ENCODE measurements at places on chromosomes 16 and 17. TPM values are rescaled to one million over a fixed set of nuclear protein-coding genes. Genes with fewer than 3 reads are reported as not detected.

- no peaks in the 10 kb centered on the region for H3K36me3 ChIP-seq
- no peak for DNase-seq
- H3K4me3 ChIP-seq = peak overlapping the region; percentile 67
- H3K4me1 ChIP-seq = peaks cover 9% of the 10 kb centered on the region
Observed at GRCh38 chr17:44827863-44828262, 2.2 kb downstream of the GJC1 start.

MYL11 gene
- total RNA-seq = not detected

DNA sequence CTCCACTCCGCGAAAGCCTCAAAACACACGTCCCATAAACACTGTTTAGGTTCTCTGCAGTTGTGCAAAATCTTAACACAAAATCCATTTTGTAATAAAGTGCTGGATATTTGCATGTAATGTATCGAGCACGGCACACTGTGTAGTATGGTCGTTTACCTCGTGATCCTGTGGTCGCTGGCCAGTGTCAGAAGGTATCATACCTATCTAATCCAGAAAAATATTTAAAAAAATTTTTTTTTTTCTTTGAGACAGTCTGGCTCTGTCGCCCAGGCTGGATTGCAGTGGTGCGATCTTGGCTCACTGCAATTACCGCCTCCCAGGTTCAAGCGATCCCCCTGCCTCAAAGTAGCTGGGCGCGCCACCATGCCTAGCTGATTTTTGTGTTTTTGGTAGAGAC is 996 bp downstream of the RPL38 start:
- peak overlapping the region; percentile 87 for H3K27ac ChIP-seq
- H3K4me3 ChIP-seq = peak overlapping the region; percentile 78
- peaks cover 47% of the 10 kb centered on the region for H3K4me1 ChIP-seq
- no peak for DNase-seq
- H3K27me3 ChIP-seq = peaks cover 19% of the 10 kb centered on the region

DNA sequence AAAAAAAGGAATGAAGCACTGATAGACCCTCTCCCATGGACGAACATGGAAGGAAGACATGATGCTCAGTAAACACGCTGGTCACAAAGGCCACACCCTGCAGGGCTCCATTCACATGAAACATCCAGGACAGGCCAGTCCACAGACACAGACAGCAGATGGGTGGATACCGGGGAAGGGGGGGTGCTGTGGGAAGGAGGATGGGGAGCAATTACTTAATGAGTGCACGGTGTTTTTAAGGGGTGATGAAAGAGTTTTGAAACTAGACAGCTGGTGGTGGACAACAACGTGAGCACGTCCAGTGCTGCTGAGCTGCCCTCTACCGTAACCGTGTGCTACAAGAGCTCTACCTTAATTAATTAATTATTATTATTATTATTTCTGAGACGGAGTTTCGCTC is 6.0 kb upstream of the SLC16A3 start:
- H3K27me3 ChIP-seq = no peaks in the 10 kb centered on the region
- peaks cover 2% of the 10 kb centered on the region for H3K4me1 ChIP-seq
- DNase-seq = no peak

GRCh38 chr17:40218006-40218739 is 931 bp upstream of the WIPF2 start:
- no peak overlapping the region for H3K4me3 ChIP-seq
- H3K36me3 ChIP-seq = no peaks in the 10 kb centered on the region
- H3K27me3 ChIP-seq = no peaks in the 10 kb centered on the region
- H3K4me1 ChIP-seq = peaks cover 11% of the 10 kb centered on the region

DNA sequence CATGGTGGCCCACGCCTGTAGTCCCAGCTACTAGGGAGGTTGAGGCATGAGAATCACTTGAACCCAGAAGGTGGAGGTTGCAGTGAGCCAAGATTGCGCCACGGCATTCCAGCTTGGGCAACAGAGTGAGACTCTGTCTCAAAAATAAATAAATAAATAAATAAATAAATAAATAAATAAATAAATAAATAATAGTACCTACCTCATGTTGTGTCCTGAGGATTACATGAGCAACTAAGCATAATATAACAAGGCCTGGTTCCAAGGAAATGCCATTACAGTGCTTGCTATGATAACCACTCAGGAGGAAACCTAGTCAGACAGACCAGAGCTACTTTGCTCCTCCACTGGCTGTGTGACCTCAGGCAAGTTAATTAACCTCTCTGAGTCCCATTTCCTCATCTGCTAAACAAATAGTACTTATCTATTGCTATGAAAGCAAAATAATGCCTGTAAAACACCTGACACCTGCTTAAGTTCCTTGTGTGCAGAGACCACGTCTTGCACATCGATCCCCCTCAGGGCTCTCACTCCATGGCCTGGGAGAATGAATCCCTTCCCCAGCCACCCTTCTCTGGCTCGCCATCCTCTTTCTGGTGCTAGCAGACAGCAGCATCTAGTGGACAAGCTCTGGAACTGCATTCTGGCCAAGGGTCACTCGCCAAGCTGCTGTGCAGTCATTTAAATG is 7.5 kb downstream of the EPOP start:
- H3K4me3 ChIP-seq = no peak overlapping the region
- no peaks in the 10 kb centered on the region for H3K4me1 ChIP-seq
- no peak overlapping the region for H3K27ac ChIP-seq
- DNase-seq = peak; percentile 66

DNA sequence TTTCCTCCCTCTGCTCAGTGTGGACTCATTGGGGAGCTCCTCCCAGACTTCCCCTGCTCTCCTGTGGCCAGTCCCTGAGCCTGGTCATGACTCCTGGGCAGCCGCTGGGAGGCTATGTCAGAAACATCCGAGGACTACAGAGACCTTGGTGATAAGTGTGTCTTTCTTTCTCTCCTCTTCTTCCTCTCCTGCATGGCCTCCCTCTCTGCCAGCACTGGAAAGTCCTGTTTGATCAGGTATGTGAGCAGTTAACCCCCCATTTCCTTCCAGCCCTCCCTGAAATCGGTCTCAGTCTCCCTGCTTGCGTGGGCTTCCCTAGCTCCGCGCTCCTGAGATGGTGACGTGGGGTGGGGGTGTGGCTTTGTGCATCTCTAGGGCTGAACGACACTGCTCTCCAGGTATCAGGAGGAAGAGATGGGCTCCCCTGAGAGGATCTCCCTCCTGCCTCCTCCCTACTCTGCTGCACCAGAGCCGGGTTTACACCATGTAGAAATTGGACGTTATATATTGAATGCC is 2.1 kb downstream of the RHBDL3 start:
- no peak for DNase-seq
- H3K36me3 ChIP-seq = no peaks in the 10 kb centered on the region
- no peak overlapping the region for H3K4me3 ChIP-seq
- peaks cover 90% of the 10 kb centered on the region for H3K27me3 ChIP-seq
- H3K27ac ChIP-seq = no peak overlapping the region

CD7 gene
- total RNA-seq = 9.7 TPM

LRRC46 gene
- not detected for total RNA-seq

PYDC1 gene
- not detected for total RNA-seq

GRCh38 chr17:68784431-68784830 is 170.8 kb downstream of the ABCA8 start:
- H3K27ac ChIP-seq = no peak overlapping the region
- H3K36me3 ChIP-seq = no peaks in the 10 kb centered on the region
- no peaks in the 10 kb centered on the region for H3K27me3 ChIP-seq
- DNase-seq = no peak
- no peak overlapping the region for H3K4me3 ChIP-seq

- H3K4me3 ChIP-seq = peak overlapping the region; percentile 60
- peaks cover 20% of the 10 kb centered on the region for H3K4me1 ChIP-seq
- no peak for DNase-seq
- no peaks in the 10 kb centered on the region for H3K27me3 ChIP-seq
- no peaks in the 10 kb centered on the region for H3K36me3 ChIP-seq
Observed at GRCh38 chr16:29963021-29963743, 1.3 kb downstream of the TMEM219 start.

GRCh38 chr17:48593126-48593829 is at the start of gene HOXB5:
Gene HOXB5 (minus strand): TSS chr17:48593779. CDS start chr17:48593682, 97 bp downstream.
- no peak for DNase-seq
- peaks cover 80% of the 10 kb centered on the region for H3K4me1 ChIP-seq
- H3K27ac ChIP-seq = peak within 1 kb of the TSS; percentile 91
- no peaks in the 10 kb centered on the region for H3K36me3 ChIP-seq
- H3K27me3 ChIP-seq = peaks cover 5% of the 10 kb centered on the region
- peak within 1 kb of the TSS; percentile 64 for H3K4me3 ChIP-seq

NPB gene
- total RNA-seq = not detected

DNA sequence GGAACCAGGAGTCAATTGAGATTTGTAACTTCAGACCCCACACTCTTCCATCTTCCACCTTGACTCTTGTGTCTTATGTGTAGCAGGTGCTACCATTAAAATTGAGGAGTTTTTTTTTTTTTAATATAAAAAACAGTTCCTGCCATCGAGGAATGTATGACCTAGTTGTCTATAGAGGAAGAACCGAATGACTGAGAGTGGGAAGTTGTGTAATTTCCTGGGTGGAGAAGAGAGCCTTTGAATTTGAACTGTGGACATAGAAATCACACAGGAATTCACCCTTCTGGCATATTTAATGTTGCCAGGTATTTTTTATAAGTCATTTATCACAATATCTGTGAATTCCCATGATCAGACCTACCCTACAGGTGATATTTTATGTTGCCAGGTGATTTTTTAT is 22.0 kb downstream of the SP2 start:
- no peak overlapping the region for H3K4me3 ChIP-seq
- H3K36me3 ChIP-seq = peaks cover 15% of the 10 kb centered on the region
- H3K27me3 ChIP-seq = no peaks in the 10 kb centered on the region
- DNase-seq = no peak

Measured in transverse colon (tissue), 4 donors.